Body of pancreas (tissue), 4 donors: ENCODE measurements at places on chromosomes 2 and 18. TPM values are rescaled to one million over a fixed set of nuclear protein-coding genes. Genes with fewer than 3 reads are reported as not detected.

GRCh38 chr2:14673351-14673875, 40.9 kb downstream of the LRATD1 start:
- no peaks in the 10 kb centered on the region for H3K27me3 ChIP-seq
- no peaks in the 10 kb centered on the region for H3K36me3 ChIP-seq
- DNase-seq = no peak

DNA sequence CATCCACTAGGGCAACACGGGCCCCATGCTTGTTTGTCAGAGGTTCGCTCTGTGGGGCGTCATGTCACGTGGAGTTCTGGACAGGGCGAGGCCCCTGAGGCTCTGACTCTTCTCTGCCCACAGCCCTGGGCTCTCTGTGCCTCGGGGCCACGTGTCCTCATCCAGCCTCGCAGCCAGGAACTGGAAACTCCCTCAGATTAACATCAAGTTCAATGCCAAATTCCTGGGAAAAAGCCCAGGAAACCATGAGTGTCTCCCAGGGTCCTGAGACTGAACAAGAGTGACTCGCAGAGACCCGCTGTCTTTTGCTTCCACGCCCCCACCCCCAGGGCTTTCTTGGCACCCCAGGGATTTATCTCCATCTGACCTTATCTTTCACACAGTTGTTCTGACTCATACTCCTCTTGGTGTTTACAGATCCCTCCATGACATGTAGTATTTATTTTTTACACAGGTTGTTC, 174.0 kb upstream of the PIEZO2 start:
- no peak overlapping the region for H3K4me3 ChIP-seq
- peaks cover 10% of the 10 kb centered on the region for H3K4me1 ChIP-seq
- DNase-seq = peak; percentile 42
- H3K27me3 ChIP-seq = no peaks in the 10 kb centered on the region
- no peaks in the 10 kb centered on the region for H3K36me3 ChIP-seq

- no peaks in the 10 kb centered on the region for H3K4me1 ChIP-seq
- H3K4me3 ChIP-seq = no peak overlapping the region
- H3K36me3 ChIP-seq = no peaks in the 10 kb centered on the region
- no peak for DNase-seq
- no peak overlapping the region for H3K27ac ChIP-seq
- no peaks in the 10 kb centered on the region for H3K27me3 ChIP-seq
Measured at GRCh38 chr2:123179526-123179925, 845.6 kb upstream of the CNTNAP5 start.

- no peak overlapping the region for H3K4me3 ChIP-seq
- H3K36me3 ChIP-seq = no peaks in the 10 kb centered on the region
Measured at GRCh38 chr2:95008306-95008705, 17.2 kb upstream of the MAL start.

Gene DSG1
- under 0.01 TPM for total RNA-seq

Gene GCG
- total RNA-seq = 129 TPM
